Cerebellar nuclear complex (tissue), 1 donor: ENCODE measurements at places on chromosomes 1 and 21.

DNA sequence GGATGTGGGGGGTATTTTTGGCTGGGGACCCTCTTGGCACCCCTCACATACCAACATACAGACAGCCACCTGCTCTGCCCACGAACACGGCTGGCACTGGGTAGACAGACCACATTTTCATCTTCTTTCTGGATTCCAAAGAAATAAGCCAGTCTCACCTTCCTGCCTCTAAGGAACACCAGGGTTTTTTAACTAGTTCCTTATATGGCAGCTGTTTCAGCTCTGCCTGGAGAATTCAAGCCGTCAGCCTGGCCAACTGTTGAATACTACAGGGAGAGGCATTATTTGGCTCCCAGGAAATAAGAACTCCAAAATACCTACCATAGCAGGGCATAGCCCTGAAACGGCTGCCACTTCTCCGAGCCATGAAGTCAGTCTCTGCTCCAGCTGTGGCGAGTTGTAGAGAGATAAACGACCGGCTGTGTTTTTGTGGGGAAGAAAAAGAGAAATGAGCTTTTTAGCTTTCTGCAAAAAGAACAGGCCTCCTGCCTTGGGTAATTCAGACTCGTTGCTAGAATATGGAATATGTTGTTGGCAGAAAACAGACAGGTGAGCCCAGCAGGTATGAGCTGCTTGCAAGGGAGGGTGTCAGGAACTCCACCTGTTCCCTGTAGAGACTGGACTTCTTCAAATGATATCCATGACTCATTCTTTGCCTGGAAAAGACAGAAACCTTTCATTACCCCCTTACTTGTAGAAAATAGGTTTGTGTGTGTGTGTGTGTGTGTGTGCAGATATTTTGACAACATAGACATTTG, 51.8 kb downstream of the MT1HL1 start:
- no peak for DNase-seq

- DNase-seq: no peak
These were observed 470 bp upstream of the MTMR11 start for GRCh38 chr1:149936992-149937705.

DNA sequence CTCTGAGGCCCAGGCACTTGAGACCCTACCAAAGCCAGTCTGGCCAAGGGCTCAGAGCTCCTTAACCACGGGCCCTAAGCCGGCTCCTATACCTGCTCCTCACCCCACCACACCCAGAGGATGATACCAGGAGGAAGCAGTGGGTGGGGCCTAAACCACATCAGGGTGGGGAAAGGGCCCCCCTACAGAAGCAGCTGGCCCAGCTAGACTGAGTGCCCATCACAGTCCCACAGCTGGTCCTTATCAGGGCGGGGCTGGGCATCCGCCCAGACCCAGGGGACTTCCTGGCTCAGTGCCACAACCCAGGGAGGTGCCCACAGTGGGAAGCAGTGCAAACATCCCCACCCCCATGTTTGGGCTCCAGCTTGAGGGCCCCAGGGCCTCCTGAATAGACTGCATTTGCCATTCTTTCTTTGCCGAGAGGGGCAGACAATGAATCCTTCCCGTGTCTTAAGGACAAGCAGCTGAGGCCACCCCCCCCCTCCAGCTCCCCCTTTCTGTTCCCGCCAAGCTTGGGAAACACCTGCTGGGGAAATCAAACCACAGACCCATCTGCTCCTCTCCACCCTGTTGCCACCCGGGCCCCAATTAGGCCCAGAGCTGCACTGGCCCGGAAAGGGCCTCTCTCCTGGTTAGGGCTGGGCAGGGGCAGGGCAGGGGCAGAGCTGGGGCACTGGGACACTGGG, 6.2 kb downstream of the E2F2 start:
- no peak for DNase-seq

DNA sequence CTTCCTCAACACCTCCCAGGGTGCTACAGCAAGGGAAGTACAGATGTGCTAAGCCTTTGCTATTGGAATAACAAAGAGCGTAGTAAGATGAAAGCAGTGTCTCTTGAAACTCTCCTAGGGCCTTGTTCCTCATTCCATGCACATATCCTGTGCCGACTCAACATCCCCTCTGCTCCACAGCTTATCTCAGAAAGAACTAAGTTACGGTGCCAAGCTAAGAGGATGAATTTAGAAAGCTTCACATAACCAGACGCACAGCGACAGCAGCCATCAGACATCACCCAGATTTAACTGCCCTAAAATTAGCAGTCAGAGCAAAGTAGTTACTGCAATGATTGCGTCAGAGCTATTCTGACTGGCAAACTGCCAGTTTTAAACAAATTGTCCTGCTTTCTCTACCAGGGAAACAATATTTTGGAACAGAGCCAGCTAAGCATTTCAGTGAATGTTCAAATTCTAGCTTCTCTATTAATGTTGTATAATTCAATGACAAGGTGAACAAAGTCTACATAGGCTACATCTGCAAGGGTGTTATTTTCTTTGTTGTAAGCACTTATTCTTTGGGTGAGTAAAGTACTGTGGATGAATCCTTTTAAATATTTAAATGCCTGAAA, 9.5 kb downstream of the SIPA1L2 start:
- DNase-seq: no peak

GRCh38 chr1:50329332-50329932, 93.8 kb downstream of the DMRTA2 start:
- no peak for DNase-seq

- no peak for DNase-seq
These were observed 43.3 kb upstream of the RGS18 start for GRCh38 chr1:192115000-192115399.

DNA sequence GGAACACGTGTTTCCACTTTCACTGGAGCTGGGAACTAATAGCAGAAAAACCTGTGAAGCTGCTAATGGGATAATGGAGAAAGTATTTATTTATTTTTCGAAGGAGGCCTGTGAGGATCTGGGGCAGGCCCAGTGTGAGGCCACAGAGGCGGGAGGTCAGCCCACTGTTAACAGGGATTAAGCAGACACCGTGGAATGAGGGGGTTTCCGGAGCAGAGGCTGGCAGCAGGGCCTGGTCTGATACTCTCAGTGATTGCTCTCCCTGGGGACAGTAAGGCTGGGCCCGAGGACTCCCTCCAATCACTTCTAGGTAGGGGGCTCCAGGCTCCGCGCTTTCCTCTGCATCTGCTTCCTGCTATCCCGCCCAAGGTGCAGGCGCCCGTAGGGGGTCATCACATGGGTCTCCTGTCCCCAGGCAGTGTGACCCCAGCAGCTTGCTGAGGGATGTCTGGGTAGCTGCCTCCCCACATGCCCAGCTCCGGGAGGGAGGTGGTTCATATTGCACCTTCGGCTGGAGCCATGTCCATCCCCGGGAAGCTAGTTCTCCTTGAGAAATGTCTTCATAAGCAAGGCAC, 28.8 kb upstream of the CDCA8 start:
- DNase-seq: no peak

GRCh38 chr1:67675800-67676199, 9.2 kb upstream of the GADD45A start:
- no peak for DNase-seq

DNA sequence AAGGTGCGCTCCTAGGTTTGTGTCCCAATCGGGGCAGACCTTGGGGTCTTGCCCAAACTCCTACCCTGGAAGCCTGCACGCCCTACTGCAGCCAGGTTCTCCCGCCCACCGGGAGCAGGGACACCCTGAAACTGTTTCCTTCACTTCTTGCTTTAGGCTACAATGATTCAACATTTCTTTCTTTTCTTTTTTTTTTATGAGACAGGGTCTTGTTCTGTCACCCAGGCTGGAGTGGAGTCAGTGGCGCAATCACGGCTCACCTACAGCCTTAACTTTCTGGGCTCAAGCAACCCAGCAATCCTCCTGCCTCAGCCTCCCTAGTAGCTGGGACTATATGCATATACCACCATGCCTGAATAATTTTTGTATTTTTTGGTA, 75.8 kb downstream of the ITPKB start:
- no peak for DNase-seq

DNA sequence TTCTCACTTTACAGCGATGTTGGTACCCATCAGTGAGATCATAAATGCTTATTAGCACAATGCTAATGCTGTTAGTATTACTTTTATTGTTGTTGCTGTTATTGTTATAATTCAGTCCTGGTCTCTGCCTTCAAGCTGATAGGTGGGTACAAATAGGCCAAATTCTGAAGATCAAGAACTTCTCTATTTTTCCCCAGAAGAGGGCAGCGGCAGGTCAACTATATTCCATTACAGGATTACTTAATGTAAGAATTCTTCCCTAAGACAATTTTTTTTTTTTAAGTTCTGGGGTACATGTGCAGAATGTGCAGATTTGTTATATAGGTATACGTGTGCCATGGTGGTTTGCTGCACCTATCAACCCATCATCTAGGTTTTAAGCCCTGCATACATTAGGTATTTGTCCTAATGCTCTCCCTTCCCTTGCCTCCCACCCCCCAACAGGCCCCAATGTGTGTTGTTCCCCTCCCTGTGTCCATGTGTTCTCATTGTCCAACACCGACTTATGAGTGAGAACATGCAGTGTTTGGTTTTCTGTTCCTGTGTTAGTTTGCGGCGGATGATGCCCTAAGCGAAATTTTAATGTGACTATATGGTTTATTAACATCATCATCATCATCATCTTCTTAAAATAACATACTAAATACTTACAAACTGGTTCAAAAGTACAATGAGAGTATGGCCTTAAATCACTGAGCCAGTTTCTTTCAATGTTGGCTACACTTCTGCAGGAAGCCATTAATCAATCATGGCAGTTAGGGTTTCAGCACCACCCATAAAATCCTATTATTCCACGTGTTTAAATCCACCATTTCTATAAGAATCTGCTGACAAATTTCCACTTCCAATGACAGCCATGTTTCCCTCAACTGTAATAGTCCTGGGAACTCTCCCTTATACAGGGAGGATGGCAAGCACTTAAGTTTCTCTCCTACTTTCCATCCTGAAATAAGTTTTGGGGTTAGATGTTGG, 19.2 kb downstream of the SLC19A2 start:
- no peak for DNase-seq

DNA sequence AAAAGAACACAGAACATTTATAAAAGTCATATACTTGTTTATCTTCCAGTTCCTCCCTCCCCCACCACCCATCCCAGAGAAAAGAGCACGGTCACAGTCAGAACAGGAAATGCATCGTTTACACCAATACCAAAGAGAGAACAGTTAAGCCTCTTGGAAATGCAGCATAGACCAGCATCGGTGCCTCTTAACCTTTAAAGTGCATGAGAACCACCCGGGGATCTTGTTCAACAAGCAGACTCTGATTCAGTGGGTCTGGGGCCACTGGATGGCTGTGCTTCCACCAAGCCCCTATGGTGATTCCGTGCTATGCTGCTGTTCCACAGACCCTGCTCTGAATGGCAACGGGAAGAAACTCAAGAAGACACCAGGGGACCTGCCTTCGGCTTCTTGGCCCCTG, 19.2 kb downstream of the FAM89A start:
- no peak for DNase-seq

DNA sequence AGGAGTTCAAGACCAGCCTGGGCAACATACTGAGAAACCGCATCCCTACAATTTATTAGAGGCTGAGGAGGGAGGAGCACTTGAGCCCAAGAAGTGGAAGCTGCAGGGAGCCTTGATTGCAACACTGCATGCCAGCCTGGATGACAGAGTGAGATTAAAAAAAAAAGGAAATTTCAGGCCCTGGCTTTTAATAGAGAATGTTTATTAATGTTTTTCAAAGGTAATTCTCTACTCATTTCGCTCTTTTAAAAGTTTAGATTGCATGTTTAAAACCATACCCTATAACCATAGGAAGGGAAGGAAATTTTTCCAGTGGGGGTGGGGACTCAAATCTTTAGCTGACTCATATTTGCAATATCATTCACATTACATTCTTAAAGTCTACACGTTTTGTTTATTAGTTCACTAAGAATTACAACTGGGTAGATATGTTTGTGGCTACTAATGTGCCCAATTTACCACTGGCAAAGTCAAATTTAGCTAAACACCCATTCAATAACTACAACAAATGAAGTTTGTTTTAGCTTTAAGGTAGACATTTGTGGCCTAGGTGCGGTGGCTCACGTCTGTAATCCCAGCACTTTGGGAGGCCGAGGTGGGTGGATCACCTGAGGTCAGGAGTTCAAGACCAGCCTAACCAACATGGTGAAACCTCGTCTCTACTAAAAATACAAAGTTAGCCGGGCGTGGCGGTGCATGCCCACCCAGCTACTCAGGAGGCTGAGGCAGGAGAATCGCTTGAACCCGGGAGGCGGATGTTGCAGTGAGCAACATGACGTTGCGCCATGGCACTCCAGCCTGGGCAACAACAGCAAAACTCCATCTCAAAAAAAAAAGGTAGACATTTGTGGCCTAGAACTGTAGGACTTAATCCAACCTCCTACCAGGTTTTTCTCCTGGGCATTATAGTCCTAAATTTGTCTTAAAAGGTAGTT, 5.0 kb downstream of the KDM5B start:
- DNase-seq: no peak
